ENCODE measurements at places on chromosomes 13 and 19.

- H3K36me3 ChIP-seq: peaks cover 12% of the 10 kb centered on the region
- H3K4me1 ChIP-seq: peaks cover 80% of the 10 kb centered on the region
- H3K4me3 ChIP-seq: peak overlapping the region; percentile 97
- H3K27ac ChIP-seq: peak overlapping the region; percentile 93
- peaks cover 3% of the 10 kb centered on the region for H3K27me3 ChIP-seq
Observed at GRCh38 chr19:18419699-18420460, 682 bp downstream of the SSBP4 start.

GRCh38 chr13:89554801-89555200 is 1792.7 kb upstream of the MIR17HG start:
- H3K4me1 ChIP-seq: no peaks in the 10 kb centered on the region
- no peaks in the 10 kb centered on the region for H3K27me3 ChIP-seq
- no peaks in the 10 kb centered on the region for H3K36me3 ChIP-seq
- H3K4me3 ChIP-seq: no peak overlapping the region

GRCh38 chr19:39996218-39996810 is 546 bp upstream of the ZNF546 start:
- H3K36me3 ChIP-seq: peaks cover 46% of the 10 kb centered on the region
- H3K27ac ChIP-seq: peak overlapping the region; percentile 92
- H3K4me1 ChIP-seq: peaks cover 31% of the 10 kb centered on the region
- peak overlapping the region; percentile 92 for H3K4me3 ChIP-seq
- peak; percentile 70 for DNase-seq

- peaks cover 12% of the 10 kb centered on the region for H3K36me3 ChIP-seq
- no peaks in the 10 kb centered on the region for H3K27me3 ChIP-seq
- peak overlapping the region; percentile 88 for H3K4me3 ChIP-seq
Observed at GRCh38 chr19:39843919-39844793, 2.0 kb downstream of the FBL start.

DNA sequence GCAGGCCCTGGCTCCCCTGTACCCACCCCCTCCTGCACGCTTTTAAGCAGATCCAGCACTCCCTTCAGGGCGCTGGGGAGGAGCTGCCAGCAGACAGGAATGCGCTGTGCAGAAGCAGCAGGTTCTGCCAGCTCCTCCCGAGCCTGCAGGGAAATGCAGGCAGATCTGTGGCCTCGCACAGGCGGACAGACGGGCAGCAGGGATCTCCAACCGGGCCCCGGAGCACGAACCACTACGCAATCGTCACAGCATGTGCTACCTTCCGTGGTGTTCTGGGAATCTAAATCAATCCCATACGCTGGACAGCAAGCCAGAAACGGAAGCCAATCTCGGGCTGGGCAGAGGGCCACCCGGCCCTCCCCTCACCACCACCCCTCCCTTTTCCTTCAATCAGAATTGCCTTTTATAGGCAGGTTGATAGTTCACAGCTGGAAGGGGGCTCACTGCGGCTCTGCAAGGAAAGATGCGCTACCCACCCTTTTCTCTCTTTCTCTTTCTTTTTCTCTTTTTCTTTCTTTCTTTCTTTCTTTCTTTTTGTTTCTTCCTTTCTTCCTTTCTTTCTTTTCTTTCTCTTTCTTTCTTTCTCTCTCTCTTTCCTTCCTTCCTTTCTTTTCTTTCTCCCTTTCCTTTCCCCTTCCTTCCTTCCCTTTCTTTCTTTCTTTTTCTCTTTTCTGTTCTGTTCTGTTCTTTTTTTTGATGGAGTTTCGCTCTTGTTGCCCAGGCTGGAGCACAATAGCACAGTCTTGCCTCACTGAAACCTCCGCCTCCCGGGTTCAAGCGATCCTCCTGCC is 99.9 kb downstream of the GNG7 start:
- no peaks in the 10 kb centered on the region for H3K36me3 ChIP-seq
- no peak overlapping the region for H3K4me3 ChIP-seq
- no peak overlapping the region for H3K27ac ChIP-seq
- H3K4me1 ChIP-seq: peaks cover 19% of the 10 kb centered on the region
- peaks cover 13% of the 10 kb centered on the region for H3K27me3 ChIP-seq

GRCh38 chr19:39969266-39969665 is 1.7 kb upstream of the PSMC4 start:
- peak; percentile 37 for DNase-seq
- peak overlapping the region; percentile 90 for H3K4me3 ChIP-seq
- peaks cover 37% of the 10 kb centered on the region for H3K4me1 ChIP-seq
- no peaks in the 10 kb centered on the region for H3K27me3 ChIP-seq
- peak overlapping the region; percentile 95 for H3K27ac ChIP-seq

DNA sequence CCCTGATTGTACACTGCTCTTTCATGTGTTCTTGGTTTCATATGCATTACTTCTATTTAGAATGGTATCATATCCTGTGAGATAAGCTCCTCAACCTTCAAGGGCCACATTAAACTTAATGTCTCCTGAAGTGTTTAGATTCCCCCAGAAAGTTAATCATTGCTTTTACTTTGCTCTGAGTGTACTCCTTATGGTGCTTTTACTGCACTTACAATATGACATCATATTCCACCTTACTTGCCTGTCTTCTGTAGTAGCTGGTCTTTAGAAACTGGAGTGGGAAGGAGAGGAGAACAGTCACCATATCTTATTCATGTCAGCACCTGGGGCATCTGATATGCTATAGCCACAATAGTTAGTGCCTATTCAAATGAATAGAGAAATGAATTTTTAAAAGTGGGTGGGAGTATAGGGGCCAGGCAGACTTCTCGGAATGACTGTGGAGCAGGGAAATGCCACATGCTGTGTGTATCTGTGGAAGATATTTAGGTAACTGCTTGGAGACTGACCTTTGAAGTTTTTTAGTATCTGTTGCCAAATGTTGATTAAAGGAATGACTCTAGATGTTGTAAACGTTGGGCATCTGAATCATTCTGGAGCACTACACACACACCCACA is 40.2 kb downstream of the SLAIN1 start:
- no peaks in the 10 kb centered on the region for H3K27me3 ChIP-seq
- H3K36me3 ChIP-seq: peaks cover 13% of the 10 kb centered on the region
- H3K4me1 ChIP-seq: peaks cover 15% of the 10 kb centered on the region
- H3K4me3 ChIP-seq: no peak overlapping the region
- no peak overlapping the region for H3K27ac ChIP-seq

DNA sequence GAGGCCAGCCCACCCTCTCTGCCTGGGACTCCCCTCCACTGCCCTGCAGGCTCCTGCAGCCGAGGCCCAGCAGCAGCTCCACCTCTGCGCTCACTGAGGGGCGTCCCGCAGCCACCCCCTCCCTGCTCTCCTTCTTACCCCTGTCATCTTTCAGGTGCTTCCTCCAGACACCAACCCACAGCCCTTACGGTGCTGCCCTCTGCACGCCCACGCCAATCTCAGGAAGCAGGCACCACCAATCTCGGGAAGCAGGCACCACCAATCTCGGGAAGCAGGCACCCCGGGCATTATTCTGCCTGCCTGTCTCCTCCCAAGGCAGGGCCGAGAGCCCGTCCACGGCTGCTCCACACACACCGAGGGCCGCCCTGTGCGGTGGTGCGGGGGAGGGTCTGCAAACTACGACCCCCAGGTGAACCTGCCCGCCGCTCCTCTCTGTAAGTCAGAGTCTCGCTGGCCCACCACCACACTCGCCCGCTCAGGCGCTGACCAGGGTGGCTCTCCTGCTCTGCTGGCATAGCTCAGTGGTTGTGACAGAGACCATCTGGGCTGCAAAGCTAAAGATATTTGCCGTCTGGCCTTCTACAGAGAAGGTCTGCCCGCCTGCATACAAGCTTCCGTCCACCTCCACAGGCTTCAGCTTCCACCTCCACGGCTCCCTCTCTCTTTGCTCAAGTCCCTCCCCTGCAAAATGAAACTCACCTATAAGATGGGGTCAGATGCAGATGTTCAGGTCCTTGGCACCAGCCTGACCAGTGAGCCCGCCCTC is 2.9 kb downstream of the LSM7 start:
- no peak overlapping the region for H3K27ac ChIP-seq
- no peaks in the 10 kb centered on the region for H3K27me3 ChIP-seq
- H3K4me1 ChIP-seq: peaks cover 39% of the 10 kb centered on the region
- peaks cover 15% of the 10 kb centered on the region for H3K36me3 ChIP-seq
- H3K4me3 ChIP-seq: no peak overlapping the region
- no peak for DNase-seq

- no peak overlapping the region for H3K27ac ChIP-seq
- H3K4me3 ChIP-seq: no peak overlapping the region
- no peak for DNase-seq
- H3K4me1 ChIP-seq: no peaks in the 10 kb centered on the region
- no peaks in the 10 kb centered on the region for H3K36me3 ChIP-seq
Observed at GRCh38 chr13:63024458-63024857, 1608.8 kb upstream of the PCDH20 start.

- H3K27me3 ChIP-seq: peaks cover 18% of the 10 kb centered on the region
- no peaks in the 10 kb centered on the region for H3K36me3 ChIP-seq
- DNase-seq: no peak
- H3K4me3 ChIP-seq: no peak overlapping the region
- no peak overlapping the region for H3K27ac ChIP-seq
Observed at GRCh38 chr19:8371011-8371804, 7.3 kb downstream of the ANGPTL4 start.

GRCh38 chr13:46594374-46595078 is 41.6 kb downstream of the LRCH1 start:
- H3K4me1 ChIP-seq: peaks cover 71% of the 10 kb centered on the region
- H3K27ac ChIP-seq: no peak overlapping the region
- no peak for DNase-seq
- no peaks in the 10 kb centered on the region for H3K27me3 ChIP-seq

DNA sequence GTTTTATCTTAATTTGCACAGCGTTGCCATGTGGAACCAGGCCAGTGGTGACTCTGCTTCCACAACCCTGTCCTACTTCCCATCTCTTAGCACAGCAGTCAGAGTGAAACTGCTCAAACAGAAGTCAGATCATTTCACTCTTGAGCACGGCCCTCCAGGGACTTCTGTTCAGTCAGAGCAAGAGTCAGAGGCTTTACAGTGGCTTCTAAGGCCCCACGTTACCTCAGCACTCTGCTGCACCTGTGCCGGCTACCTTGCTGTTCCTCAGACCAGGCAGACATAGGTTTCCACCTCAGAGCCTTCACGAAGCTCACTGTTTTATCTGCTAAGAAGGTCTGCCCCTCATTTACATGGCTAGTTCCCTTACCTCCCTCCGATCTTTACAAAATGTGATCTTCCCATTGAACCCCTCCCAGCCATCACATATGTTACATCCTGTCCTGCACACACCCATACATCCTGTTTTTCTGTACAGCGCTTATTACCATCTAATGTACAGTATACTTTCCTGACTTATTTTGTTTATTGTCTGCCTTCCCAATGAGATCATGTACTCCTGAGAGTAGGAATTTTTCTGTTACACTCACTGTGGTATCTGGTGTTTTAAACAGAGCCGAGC is 41.6 kb downstream of the TM9SF2 start:
- H3K4me3 ChIP-seq: peak overlapping the region; percentile 0
- H3K27ac ChIP-seq: peak overlapping the region; percentile 67
- H3K4me1 ChIP-seq: peaks cover 45% of the 10 kb centered on the region
- peak; percentile 79 for DNase-seq
- no peaks in the 10 kb centered on the region for H3K27me3 ChIP-seq

GRCh38 chr13:106612688-106613087 is 44.8 kb upstream of the ARGLU1 start:
- no peaks in the 10 kb centered on the region for H3K4me1 ChIP-seq
- DNase-seq: no peak
- H3K27ac ChIP-seq: no peak overlapping the region
- peaks cover 19% of the 10 kb centered on the region for H3K27me3 ChIP-seq

DNA sequence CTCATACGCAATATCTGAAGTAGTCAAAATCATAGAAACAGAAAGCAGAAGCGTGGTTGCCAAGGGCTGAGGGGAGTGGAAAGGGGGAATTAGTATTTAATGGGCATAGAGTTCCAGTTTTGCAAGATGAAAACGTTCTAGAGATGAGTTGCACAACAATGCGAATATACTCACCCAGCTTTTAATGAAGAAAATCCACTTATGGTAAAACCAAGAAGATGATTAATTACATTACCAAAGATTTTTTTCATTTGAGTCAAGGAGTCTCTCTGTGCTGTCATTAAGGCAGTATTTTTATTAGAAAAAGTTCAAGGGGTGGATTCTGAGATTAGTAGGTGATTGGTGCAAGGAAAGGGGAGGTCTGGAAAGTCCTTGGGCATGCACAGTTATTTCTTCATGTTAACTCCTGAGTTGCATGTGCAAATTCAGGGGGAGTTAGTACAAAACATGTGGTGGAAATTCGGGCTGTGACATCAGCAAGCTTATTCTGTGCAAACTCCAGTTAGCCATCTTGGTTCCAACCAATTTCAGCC is 6.9 kb upstream of the CBY2 start:
- H3K27me3 ChIP-seq: peaks cover 9% of the 10 kb centered on the region
- H3K4me3 ChIP-seq: no peak overlapping the region
- H3K36me3 ChIP-seq: peaks cover 4% of the 10 kb centered on the region
- H3K27ac ChIP-seq: peak overlapping the region; percentile 16
- peak; percentile 42 for DNase-seq

DNA sequence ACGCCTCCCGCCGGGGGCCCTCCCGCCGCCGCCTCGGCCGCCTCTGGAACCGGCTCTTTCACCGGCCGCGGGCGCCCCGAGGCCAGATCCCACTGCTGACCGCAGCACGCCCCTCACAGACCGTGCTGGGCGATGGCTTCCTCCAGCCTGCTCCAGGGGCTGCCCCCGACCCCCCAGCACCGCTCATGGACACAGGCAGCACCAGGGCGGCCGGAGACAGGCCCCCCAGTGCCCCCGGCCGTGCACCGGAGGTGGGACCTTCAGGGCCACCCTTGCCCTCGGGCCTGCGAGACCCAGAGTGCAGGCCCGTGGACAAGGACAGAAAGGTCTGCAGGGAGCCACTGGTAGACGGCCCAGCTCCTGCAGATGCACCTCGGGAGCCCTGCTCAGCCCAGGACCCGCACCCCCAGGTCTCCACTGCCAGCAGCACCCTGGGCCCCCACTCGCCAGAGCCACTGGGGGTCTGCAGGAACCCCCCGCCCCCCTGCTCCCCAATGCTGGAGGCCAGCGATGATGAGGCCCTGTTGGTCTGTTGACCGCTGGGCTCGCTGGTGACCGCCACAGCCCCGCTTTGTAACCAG is 13.0 kb downstream of the LRP3 start:
- no peaks in the 10 kb centered on the region for H3K36me3 ChIP-seq
- no peaks in the 10 kb centered on the region for H3K27me3 ChIP-seq
- H3K27ac ChIP-seq: no peak overlapping the region
- no peaks in the 10 kb centered on the region for H3K4me1 ChIP-seq
- H3K4me3 ChIP-seq: no peak overlapping the region

GRCh38 chr13:95382916-95383315 is 81.7 kb upstream of the ABCC4 start:
- DNase-seq: no peak
- H3K27me3 ChIP-seq: peaks cover 5% of the 10 kb centered on the region
- H3K27ac ChIP-seq: no peak overlapping the region
- no peaks in the 10 kb centered on the region for H3K36me3 ChIP-seq

Measured in activated CD8-positive, alpha-beta memory T cell treated with anti-CD3 and anti-CD28 coated beads, Interleukin-2, amount 10 ng/mL, durations not matched to agents 7 days and 5 days (primary cell).